ENCODE measurements at places on chromosomes 2 and 18.

- DNase-seq: no peak
Observed at GRCh38 chr2:12769492-12770105, 52.9 kb downstream of the TRIB2 start.

DNA sequence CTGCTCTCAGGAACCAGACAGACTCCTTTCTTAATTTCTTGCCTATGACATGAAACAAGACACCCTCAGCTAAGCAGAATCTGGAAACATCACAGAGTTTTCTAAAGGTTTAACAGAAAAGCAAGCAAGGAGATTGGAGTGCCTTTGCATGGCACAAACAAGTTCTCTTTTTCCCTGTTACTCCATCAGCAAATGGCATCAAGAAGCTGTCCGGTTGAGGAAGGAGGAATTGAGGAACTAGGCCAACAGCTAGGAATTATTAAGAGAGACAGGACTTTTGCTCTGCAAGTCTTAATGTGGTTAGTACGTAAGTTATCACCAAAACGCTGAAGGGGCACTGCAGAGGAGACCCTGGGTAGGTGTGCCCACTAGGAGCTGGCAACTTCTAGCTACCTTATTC lies 53.2 kb downstream of the NEB start:
- DNase-seq: no peak

GRCh38 chr2:176976736-176977685 lies 235.6 kb upstream of the HNRNPA3 start:
- no peak for DNase-seq

GRCh38 chr18:36650266-36650665 lies 178.5 kb downstream of the TPGS2 start:
- DNase-seq: no peak

DNA sequence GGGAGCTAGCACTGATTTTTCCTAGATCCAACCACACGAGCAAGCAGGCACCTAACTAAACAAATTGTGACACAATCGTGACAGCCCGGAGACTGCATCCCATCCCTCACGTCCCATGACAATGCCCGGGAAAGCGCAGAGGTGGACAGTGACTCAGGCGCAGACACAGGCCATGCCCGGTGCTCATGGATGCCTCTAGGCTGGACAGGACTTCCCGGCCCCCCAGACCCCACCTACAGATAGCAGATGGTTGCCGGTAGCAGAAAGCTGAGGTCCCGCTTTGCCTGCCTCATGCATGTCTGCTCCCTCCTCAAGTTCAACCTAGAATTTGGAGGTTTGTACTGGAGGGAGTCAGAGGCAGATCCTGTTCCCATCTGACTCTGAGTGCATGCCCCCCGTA lies 81.0 kb downstream of the TPO start:
- DNase-seq: no peak

DNA sequence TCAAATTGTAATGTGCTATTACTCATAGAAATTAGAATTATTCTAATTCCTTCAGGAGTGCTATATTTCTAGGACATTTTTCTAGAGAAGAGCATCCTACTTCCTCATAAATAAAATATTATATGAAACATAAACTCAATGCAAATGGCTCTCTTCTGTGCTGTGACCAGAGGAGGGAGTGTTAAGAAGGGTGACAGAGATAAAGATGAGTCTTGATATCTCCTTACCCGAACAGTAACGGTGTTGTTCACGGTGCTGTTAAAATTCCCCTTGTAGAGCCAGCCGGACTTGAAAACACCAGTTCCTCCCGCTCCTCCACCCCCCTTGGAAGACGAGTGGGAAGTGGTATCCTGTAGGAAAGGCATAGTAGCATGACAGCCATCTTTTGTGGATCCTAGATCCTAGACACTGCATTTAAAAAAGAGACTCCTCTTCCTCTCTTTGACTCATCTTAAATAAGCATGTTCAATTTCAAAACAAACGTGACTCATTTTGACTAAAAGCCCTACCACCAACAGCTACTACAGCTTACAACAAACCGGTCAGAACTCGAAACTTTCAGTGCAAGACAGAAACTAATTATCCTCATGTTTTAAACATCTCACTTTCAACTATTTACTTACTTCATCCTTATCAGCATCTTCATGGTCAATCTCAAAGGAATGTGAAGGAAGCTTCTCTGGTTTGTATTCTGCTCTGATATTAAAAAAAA lies 156.3 kb downstream of the DOCK10 start:
- DNase-seq: no peak

DNA sequence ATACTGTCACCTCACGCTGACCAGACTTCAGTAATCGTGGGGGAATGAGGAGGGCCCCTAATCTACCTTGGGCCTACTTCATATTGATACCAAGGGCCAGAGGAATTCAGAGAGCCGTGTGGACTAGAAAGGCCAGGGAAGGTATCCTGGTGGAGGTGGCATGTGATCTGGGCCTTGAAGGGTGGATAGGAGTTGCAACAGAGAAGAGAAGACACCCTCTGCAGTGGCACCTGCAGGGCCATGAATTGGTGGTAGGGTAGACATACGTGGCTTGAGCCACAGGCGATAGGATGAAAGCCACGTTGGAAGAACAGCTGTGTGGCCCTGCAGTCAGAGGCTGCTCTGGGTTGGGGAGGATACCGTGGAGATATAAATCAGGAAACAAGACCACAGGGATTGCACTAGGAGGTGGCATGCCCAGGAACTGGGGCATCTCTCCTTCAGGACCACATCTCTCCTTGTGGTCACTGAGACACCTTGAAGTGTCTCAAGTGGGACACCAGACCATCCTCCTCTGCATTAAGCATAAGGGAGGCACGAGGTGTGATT lies 141.4 kb downstream of the CYP26B1 start:
- no peak for DNase-seq

DNA sequence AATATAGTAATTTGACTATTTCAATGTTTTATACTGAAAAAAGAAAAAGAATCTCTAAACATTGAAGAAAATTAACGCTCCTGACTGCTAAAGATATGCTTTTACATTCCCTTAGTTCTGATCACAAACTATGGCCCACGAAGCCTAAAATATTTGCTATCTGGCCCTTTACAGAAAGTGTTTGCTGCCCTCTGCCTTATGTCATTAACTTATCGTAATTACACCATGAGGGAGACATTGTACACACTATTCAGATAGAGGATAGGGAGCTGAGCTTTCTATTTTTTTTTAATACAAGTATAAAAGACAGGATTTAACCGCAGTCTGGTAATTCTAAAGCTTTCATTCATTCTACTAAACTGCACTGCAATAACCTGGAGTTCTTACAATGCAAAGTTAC lies 393.1 kb upstream of the DCC start:
- no peak for DNase-seq

DNA sequence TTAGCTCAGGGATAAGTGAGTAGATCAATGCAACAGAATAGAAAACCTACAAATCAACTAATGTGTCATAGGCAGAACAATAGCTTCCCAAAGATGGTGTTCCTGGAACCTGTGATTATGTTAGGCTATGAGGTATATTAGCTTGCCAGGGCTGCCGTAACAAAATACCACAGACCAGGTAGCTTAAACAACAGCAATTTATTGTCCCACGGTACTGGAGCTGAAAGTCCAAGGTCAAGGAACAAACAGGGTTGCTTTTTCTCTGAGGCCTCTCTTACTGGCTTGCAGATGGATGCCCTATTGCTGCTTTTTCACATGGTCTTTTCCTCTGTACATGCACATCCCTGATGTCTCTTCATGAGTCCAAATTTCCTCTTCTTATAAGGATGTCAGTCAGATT lies 354.9 kb downstream of the TNS1 start:
- no peak for DNase-seq

DNA sequence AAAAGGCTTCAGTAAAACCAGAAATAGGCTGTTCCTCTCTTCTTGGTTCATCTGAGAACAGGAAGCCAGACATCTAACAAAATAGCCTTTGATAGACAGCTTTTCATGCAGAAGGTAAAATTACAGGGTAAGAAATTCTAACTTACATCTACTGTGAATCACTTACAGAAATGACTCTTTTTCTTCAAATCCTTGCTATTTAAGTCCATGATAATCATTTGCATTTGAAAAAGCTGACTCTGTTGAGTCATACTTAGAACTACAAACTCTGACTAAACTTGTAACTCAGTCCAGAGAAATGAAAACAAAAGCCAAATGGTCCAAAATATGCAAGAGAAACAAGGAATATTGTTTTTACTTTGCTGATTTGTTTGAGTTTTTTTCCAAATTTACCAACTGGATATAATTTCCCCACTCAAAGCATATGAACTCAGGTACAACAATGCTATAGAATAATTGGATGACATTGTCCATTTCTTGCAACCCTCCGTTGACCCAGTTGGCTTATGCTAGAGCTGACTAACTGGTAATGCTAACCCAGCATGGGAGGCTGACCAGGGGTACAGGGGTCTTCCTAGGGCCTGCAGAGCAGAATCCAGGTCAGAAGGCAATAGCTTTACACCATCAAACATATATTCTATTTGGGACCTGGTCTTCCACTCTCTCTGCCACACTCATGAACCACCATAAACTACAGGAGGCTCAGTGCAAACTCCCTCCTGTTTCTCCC lies 18.8 kb upstream of the MREG start:
- no peak for DNase-seq

- DNase-seq: no peak
Observed at GRCh38 chr2:144288438-144288837, 231.5 kb downstream of the ZEB2 start.

DNA sequence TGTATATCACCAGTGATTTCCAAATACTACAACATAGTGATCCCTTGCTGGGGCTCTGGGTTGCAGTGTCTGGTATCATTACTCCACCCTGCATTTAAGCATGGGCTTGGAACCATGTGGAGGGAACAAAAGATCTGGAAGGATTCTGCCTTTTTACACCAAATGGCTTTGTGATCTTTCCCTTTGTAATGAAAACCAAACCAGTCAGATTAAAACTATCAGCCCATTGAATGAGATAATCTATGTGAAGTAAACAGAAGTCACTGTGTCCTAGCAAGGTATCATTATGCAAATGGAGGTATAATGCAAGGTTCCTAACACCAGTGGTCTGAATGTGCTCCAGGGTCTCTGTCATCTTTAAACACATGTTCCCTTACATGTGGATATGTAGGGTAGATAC lies 474.7 kb upstream of the TNP1 start:
- DNase-seq: no peak

GRCh38 chr2:113134717-113135116 lies 7.3 kb downstream of the IL1RN start:
- no peak for DNase-seq

DNA sequence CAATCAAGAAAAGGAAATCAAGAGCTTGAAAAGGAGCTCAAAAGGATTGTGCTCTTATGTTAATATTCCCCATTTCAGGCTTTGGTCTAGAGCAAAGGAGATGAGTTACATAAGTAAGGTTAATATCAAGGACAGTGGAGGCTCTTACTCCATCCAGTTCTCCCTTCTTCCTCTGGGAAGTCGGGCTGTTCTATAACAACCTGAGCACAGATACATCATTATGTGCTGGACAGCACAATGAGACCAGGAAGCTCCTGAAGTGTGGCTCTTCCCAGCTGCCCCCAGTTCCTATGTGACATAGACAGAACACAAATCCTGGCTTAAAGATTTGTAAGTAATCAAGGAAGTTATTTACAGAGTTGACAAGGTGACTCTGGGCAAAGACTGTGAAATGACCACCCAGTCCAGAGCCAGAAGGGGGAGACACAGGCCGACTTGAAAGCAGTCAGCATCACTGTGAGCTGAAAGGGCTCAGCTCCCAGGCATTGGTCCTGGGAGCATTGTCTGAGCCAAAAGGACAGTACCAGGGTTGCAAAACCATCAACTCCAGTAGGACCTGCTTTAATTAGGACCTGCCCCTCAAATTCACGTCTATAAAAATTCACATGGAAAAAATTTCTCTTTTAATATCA lies 917.6 kb upstream of the ACVR2A start:
- DNase-seq: no peak

GRCh38 chr2:67668538-67668937 lies 271.4 kb downstream of the ETAA1 start:
- no peak for DNase-seq

- no peak for DNase-seq
Observed at GRCh38 chr18:24616653-24617052, 156.2 kb downstream of the HRH4 start.

DNA sequence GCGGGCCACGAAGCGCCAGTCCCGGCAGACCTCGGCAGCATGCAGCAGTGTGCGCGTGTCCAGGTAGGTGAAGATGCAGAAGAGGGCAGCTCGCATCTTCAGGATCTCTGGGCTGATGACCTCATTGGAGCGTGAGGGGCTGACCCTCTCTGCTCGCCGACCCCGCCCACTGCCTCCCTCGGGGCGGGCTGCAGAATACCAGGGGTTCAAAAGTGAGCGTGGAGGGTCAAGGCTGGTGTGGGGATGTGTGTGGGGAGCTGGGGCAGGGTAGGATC lies 20.0 kb downstream of the FBXO41 start:
- no peak for DNase-seq

DNA sequence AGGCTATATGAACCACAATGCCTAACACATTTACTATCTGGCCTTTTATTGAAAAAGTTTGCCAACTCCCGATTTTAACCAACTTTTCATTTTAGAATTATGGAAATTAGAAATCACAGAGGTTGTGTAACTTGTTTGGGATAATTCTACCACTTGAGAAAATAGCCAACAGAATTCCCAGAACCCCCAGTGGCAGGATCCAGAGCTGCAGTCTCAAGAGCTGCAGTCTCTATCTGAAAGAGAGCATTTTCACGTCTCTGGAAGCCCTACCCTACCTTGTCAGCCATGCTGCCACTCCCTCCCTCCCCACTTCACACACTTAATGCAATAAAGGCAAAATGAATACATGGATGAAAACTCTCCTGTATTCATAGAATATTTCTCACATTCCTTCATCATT lies 23.4 kb upstream of the TSPYL6 start:
- DNase-seq: no peak

GRCh38 chr2:209380293-209380692 lies 43.6 kb upstream of the MAP2 start:
- peak; percentile 50 for DNase-seq

GRCh38 chr2:73249636-73250035 lies 15.5 kb downstream of the CCT7 start:
- no peak for DNase-seq

GRCh38 chr2:28565720-28566295 lies 69.9 kb downstream of the PLB1 start:
- DNase-seq: peak; percentile 73

DNA sequence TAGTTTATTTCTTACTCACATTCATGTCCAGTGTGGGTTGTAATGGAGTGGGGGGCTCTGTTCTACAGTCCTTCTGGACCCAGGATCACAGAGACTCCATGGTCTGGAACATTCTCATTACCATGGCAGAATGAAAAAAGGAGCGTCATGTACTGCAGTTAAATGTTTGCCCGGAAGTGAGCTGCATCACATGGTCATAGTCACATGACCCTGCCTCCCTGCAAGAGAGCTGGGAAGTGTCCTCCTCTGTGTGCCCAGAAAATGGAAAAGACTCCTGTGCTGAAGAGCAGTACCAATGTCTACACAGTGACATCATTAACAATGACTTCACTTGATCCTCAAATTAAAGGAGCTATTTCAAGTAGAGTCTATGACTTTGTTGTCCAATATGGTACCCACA lies 74.0 kb upstream of the ZBTB14 start:
- no peak for DNase-seq

DNA sequence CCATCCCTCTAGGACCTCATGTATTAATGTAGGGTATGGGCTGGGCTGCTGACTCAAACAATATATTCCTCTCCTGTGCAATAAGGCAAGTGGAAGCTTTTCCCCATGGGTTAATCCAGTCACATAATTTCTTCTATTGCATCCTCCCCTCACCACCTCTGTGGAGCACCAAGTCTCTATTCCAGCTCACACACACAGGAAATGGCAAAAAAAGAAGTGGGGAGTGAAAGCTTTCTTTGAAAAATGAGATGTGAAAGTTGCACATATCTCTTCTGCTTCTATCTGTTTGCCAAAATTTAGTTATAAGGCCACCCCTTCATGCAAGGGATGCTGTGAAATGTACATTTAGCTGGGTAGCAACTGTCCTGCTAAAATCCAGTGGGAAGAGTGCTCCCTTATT lies 121.3 kb downstream of the CDC42EP3 start:
- no peak for DNase-seq

Data from DMS79 treated with DMSO at 0.1 percent for 48 hours (cell line).